ENCODE measurements at places on chromosomes 4 and X.

GRCh38 chr4:89284020-89284424 lies 23.6 kb downstream of the GPRIN3 start:
- no peak for DNase-seq

- no peak for DNase-seq
These were observed 158.0 kb upstream of the FAT1 start for GRCh38 chr4:186881521-186882220.

GRCh38 chr4:76758290-76758882 lies 139.6 kb downstream of the SOWAHB start:
- DNase-seq = no peak

- no peak for DNase-seq
These were observed 145.0 kb downstream of the SPCS3 start for GRCh38 chr4:176464748-176465147.

DNA sequence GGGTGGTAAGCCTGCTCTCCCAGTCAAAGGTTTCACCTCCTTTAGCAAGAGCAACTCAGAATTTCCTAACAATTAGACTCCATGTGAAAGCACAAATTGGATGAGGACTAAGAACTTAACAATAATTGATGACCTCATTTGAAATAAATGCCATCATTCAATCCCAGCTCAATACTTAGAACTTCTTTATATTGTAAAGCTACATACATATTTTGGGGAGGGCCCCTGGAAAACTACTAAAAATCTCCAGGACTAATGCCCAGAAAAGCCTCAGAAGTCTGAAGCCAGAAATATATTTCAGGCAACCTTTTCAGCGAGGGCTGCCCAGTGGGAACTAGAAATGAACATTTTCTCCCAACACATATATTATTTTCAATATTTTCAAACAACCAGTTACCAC lies 38.1 kb downstream of the AMOT start:
- no peak for DNase-seq

- no peak for DNase-seq
These were observed 1165.7 kb upstream of the IGFBP7 start for GRCh38 chr4:58275856-58276255.

Measured in suprapubic skin (tissue), 4 donors.